H7 (cell line): ENCODE measurements at places on chromosomes 12 and 14. TPM values are rescaled to one million over a fixed set of nuclear protein-coding genes. Genes with fewer than 3 reads are reported as not detected.

DNA sequence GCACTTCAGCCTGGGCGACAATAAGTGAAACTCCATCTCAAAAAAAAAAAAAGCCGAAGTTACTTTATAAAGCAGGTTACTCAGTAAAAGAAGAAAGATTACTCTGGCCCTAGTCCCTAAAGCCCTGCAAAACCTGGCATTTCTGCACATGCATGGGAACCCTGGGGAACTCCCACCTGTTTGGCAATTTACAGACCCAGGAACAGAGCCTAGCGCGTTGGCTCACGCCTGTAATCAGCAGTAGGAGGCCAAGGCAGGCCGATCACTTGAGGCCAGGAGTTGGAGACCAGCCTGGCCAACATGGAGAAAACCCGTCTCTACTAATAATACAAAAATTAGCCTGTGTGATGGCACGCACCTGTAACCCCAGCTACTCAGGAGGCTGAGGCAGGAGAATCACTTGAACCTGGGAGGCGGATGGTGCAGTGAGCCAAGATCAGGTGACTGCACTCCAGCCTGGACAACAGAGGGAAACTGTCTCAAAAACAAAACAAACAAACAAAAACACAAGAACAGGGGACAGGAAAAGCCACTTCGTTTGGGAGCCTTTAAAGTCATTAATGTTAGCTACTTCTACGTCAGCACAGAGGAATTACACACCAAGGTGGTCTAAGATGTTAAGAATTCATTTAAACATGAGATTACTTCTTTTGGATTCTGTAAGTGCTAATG is 34.1 kb upstream of the SPTSSA start:
- no peak for DNase-seq

Gene MRPL52
- 80.8 and 86.6 TPM in 2 replicates for total RNA-seq

- DNase-seq: no peak
Observed at GRCh38 chr14:95379634-95380033, 59.9 kb upstream of the CLMN start.

- DNase-seq: no peak
Observed at GRCh38 chr14:103696070-103696402, 19.2 kb downstream of the XRCC3 start.

Gene RAD51AP1
- 59.7 and 87.2 TPM in 2 replicates for total RNA-seq

DNA sequence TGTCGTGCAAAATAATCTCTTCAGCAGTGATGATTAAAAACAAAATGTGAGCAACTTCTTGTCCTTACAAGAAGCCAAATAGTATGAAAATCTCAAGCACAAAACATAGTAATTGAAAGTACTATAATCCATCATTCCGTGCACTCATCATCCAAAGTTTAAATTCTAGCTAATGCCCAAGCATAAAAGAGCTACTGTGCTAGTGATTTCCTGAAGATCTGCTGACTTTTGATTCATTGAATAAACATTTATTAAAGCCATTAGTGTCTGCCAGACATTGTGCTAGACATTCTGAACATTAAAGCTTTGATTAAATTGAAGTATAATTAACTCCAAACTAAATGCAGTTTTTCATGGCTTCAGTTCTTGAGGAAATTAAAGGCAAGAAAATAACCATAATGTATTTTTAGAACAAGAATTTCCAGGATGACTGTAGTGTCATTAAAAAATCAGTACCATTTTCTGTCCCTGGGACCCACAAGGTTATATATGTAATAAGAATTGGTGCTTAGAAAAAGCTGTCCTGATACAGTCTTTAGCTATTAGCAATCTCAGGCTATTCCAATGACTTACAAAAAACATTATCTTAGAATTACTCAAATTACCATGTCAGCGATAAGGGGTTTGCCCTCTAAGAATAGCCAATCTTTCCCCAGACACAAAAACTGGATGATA is 71.7 kb downstream of the CMAS start:
- no peak for DNase-seq

DNA sequence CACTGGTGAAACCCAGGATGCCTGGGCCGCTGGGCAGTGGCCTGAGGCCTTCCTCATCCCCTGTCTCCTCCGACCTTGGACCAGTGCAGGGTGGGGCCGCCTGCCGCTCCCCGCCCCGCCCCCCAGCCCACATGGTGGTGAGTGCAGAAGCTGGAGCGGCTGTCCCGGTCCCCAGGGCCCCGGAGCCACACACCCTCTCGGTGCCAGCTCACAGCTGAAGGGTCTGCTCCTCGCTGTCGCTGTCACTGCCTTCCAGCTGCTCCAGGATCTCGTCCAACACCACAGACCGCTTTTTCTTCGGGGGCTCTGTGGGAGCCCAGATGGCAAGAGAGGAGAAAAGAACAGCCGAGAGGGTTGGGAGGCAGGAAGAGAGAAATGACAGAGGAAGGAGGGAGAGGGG is 143.1 kb downstream of the RBM19 start:
- no peak for DNase-seq

Gene RDH16
- total RNA-seq: 0.63 and 0.66 TPM in 2 replicates

GRCh38 chr14:58876608-58877007 is 238.8 kb downstream of the DACT1 start:
- no peak for DNase-seq

GRCh38 chr12:98741196-98741555 is 96.1 kb downstream of the APAF1 start:
- no peak for DNase-seq

DNA sequence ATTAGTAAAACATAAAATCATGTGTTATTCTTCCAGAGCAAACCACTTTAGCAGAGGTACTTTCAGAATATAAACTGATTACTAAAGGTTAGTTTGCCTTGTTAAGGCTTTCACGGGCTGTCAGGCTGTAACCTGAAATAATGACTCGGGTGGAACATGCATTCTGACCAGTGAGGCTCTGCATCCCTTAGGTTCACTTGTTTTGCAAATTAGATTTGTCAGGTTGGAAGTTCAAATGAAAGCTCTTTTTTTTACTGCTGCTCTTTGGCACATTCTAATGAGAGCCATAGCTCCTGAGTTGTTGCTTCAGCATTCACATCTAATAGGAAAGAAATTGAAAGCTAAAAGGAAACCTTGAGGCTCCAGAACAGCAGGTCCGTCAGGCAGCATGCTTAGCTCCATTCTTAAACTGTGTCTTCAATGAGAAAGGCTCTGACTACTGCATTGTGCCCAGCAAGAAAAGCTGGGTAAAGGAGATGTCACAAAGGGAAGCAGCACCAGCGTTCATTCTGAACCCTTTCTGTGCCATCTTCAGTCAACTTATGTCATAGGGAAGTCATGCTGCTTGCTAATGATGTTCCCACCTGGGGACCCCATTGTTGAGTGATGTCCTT is 445.5 kb upstream of the FBXO33 start:
- DNase-seq: no peak

Gene CCDC196
- not detected in 2 replicates for total RNA-seq

- DNase-seq: no peak
Observed at GRCh38 chr12:82474798-82475184, 116.5 kb downstream of the METTL25 start.

Gene INHBE
- total RNA-seq: 9.6 and 10.4 TPM in 2 replicates

GRCh38 chr12:67052981-67053380 is 216.2 kb upstream of the CAND1 start:
- no peak for DNase-seq

Gene CLEC6A
- 0.07 and 0.31 TPM in 2 replicates for total RNA-seq

Gene RNASE4
- 15.8 and 20.5 TPM in 2 replicates for total RNA-seq

GRCh38 chr14:106790189-106791036 is 1264.0 kb downstream of the TMEM121 start:
- peak; percentile 16 for DNase-seq

DNA sequence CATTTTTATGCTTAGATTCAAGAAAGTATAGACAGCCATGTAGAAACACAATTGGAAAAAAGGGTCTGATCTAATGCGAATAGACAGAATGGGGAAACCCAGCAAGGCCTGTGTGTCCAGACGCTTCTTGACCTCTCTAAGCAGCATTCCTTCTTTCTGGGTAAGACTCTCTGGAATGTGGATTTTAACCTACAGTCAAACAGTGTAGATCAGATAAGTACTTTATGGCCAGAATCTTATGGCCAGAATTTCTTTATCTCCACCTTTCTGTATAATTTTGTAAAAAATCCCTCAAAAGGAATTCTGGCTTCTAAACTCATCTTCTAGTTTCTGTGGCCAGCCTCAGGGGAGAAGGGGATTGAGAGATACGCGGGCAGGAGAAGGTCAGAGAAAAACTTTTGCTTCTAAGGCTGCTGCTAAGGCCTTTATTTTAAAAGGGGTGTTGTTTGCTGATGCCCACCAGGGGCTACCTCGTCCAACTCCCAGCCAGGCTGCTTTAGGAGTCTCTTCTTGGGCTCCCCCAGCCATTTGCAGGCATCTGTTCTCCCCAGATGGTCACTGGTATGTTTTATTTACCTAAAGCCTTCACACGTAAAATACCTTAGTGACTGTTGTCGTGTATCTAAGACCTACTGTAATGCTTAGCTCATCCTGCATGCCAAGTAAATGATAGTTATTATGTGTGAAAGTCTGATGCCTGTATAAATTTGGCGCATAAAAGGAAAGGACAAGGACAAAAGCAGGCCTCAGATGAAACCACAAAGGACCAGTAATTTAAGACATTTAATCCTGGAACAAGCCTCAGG is 68.4 kb downstream of the ANO6 start:
- DNase-seq: peak; percentile 23

GRCh38 chr12:124380796-124381455 is 86.0 kb downstream of the RFLNA start:
- no peak for DNase-seq

- DNase-seq: peak; percentile 70
Observed at GRCh38 chr14:23121361-23121771, 2.3 kb upstream of the CEBPE start.

Gene PLXNC1
- total RNA-seq: 0.67 and 1.2 TPM in 2 replicates

Gene SCNN1A
- 28.5 and 41.7 TPM in 2 replicates for total RNA-seq

DNA sequence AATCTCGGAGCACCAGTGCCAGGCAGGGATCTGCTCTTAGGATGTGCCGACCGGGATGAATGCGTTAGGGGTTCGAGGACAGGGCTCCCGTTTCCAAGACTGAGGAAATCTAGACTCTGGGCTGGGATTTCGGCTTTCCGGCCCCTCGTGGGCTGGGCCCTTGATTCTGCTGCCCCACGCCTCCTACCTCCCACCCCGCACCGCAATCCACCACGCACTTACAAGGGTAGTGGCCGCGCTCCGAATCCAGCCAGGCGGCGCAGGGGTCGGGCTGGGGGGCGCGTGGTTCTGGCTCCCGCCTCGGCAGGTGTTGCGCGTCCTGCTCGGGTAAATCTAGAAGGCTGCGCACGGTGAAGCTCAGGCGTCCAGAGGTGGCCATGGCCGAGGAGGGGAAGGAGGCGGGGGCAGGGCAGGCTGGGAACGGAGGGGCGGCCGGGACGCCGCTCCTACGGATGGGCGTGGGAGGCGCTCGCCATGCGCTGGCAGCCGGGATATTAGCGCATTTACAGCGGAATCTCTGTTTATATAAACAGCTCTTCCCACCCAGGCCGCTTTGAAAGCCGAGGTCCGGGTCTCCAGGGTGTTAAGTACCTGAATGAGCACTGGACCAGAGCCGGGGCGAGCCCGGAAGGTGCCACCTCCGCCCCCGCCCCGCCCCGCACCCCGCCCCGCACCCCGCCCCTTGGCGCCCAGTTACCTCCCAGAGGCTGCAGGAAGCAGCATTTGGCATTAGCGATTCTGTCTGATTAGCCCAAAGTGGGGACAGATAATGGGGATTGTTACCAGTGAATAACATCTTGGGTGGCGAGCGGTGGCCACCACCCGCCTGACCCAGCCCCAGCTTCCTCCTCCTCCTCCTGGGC is at the start of gene NKX2-8:
Gene NKX2-8 (minus strand): TSS at position 604 of the 863 bp plus-strand sequence. CDS start 225 bp downstream, at position 379.
- peak; percentile 82 for DNase-seq

Gene HHIPL1
- 2.2 and 3.4 TPM in 2 replicates for total RNA-seq

Gene COCH
- 9.4 and 11.4 TPM in 2 replicates for total RNA-seq

- no peak for DNase-seq
Observed at GRCh38 chr14:58288106-58288792, 10.1 kb upstream of the ARID4A start.
